MV-4-11 (cell line): ENCODE measurements at places on chromosomes 3 and 15.

- peak; percentile 28 for DNase-seq
Measured at GRCh38 chr3:10945683-10946287, 46.8 kb upstream of the SLC6A1 start.

DNA sequence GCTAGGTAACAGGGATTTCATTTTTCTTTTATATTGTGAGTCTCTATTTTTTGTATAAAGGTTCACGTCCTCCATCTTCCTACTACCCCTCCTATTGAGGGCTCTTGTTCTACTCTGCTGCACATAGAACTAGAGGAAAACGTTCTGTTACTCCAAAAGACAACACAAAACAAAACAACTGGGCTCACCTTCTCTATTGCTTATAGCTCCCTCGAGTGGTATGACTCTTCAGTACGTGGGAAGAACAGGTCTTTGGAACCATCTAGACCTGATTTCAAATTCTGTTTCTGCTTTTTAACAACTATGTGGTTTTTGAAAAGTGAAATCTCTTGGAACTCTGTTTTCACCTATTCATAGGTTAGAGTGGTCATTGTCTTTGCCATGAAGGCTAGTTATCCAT is 515.3 kb downstream of the SOX2 start:
- DNase-seq = no peak

- no peak for DNase-seq
Measured at GRCh38 chr3:84265768-84266167, 693.0 kb upstream of the CADM2 start.

GRCh38 chr3:165466856-165467255 is 270.7 kb upstream of the SLITRK3 start:
- DNase-seq = no peak

GRCh38 chr15:85154061-85154460 is 172.4 kb downstream of the PDE8A start:
- DNase-seq = no peak

DNA sequence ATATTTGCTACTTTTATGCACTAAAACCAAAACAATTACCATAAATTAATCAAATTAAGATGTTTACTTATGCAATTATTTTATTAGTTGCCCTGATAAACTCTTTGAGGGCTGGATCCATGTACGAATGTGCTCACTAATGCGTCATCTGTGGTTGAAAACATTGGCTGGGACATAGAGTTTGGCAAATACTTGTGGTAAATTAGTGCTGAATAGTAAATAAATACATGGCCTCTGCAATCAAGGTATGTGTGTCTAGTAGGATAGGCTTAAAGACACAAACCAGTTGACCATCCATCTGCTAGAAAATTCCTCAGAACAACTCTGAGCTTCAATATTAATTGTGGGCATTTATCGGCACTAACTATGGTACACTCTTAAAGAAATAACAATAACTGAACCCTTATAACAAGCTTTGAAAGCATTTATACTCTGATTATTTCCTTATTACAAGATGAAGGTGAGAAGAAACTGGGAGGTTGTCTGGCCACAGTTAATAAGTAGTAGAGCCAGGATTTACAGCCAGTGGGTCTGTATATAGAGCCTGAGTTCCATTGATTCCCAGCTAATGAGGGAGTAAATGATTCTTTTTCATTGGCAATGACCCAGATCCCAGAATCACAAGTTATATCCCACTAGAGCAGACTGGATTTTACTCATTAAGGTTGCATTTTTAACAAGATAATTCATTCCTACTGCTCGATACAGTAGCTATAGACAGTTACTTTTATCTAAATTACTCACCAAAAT is 169.5 kb upstream of the CNTN6 start:
- DNase-seq = no peak

DNA sequence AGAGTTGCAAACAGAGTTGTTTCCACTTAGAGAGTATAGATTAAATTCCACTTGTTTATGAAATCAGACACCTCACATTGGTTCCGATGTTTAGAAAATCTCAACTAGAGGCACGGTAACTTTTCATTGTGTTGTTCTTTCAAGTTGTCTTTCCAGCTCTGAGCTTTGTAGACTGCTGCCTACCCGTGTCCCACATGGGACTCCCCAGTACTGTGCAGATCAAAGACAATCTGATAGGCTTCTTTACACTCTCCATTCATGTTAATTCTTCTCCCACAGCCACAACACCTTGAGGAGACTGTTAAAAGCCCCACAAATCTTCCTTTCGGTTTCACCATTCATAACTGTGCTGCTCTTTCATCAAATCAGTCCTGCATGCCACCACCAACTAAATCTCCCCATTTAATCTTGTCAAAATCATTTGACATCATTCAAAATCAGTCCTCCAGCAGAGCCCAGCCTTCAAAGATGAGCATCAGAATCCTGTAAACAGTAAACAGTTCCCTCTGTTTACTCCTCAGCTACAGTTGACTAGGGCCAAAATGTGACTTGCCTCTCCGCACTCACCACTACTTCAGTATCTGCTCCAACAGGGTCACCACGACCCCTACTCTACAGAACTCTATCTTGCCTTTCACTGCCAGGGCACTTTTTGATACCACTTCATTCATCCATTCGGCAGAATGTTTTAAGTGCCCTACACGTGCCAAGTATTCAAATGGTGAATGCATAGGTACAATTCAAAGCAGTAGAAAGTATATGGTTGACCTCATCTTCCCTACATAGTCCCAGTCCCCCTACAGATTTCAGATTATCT is 8.3 kb downstream of the ANXA2 start:
- no peak for DNase-seq

DNA sequence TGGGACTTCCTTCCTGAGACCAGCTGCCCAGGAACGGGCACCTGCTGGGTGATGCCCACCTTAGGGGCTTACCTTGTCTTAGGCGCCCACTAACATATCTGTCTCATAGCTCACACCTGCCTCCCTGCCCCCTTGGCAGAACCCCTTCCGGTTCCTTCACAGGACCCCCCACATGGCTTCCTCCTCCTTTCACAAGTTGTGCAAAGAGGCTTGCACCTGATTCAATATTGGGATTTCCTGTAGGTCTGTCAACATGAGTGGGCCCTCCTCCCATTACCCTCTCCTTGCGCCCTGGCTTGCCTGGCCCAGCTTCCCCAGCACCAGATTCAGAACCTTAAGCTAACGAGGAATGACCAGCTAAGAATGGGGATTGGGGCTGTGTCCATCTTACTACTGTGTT is 633 bp downstream of the THPO start:
- no peak for DNase-seq

DNA sequence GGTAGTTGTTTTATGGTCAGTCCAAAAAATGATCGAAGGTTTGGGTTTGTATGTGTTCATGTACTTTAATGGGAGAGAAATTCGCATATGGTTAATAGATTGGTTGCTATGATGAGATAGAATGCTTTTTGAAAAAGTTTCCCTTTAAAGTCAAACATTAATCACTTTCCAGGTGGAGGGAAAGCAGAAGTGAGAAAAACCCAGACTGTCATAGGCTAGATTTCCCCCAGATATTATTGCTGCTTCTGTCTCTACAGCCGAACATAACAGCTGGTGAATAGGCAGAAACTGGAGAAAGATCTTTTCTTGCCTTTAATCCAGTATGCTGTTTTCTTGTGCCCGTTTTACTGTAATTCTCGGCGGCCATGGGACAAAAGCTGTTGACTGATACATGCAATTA is 287.6 kb downstream of the SOX2 start:
- DNase-seq = no peak

GRCh38 chr15:39414201-39414600 is 166.7 kb upstream of the THBS1 start:
- peak; percentile 14 for DNase-seq

- no peak for DNase-seq
Measured at GRCh38 chr3:44995142-44995770, 19.2 kb downstream of the EXOSC7 start.

- DNase-seq = no peak
Measured at GRCh38 chr3:166836836-166837235, 543.3 kb downstream of the ZBBX start.

DNA sequence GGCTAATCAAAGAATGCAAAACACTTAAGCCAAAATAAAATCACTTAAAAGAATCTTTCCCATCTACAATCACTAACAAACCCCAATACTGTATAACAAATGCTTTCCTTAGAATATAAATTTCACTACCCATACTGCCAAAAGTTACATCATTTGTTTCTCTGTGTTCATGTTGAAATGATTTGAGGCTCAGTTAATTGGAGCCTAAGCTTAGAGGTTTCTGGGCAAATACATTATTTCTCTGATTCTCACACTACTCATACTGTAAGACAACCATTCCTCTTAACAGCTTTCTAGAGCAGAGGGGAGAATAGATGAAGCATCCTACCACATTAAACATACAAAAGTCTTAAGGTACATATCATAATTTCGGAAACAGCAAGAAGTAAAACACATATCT is 2.1 kb downstream of the RIOX2 start:
- DNase-seq = peak; percentile 11

GRCh38 chr15:71274448-71274798 is 159.2 kb downstream of the THSD4 start:
- DNase-seq = no peak

- DNase-seq = peak; percentile 89
Measured at GRCh38 chr3:149783576-149783975, 8.8 kb downstream of the ANKUB1 start.

DNA sequence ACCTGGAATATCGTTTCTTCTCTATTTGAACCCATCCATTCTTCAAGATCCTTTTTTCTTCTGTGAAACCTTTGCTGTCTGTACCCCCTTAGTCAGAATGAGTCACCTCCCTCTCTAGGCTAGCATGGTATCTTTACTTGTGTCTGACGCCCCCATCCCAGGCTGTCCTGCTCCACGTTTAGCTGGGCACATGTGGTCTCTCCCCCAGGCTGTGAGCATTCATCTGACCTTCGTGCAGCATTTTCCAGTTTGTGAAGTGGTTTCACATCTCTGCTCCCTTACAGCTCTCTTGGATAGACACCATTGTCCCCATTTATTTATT is 14.3 kb upstream of the TLE3 start:
- DNase-seq = no peak

GRCh38 chr3:148866261-148866660 is 1.2 kb downstream of the CPA3 start:
- DNase-seq = no peak

- DNase-seq = no peak
Measured at GRCh38 chr3:161893972-161894371, 397.4 kb downstream of the OTOL1 start.

- DNase-seq = no peak
Measured at GRCh38 chr3:116238846-116239565, 206.3 kb downstream of the LSAMP start.

DNA sequence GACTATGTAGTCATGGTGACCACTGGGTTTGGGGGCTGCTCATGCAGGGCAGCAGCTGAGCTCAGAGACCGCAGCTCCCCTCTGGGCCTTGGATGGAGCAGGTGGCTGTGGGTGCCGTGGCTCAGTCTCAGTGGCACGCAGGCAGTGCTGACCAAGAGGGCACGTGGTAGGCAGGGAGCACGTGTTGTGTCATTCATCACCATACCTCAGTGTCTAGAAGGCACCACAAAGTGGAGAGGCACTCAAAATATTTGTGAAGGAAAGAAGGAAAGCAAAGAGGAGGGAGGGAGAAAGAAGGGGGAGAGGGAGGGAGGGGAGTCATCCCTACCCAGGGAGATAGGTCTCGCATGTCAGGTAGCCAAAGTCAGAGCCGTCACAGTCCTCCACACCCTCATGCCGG is 26.1 kb downstream of the EAF1 start:
- DNase-seq = no peak

- peak; percentile 16 for DNase-seq
Measured at GRCh38 chr15:33894193-33894592, 74.1 kb upstream of the CHRM5 start.

- no peak for DNase-seq
Measured at GRCh38 chr3:187705164-187705563, 2.8 kb upstream of the RTP2 start.

DNA sequence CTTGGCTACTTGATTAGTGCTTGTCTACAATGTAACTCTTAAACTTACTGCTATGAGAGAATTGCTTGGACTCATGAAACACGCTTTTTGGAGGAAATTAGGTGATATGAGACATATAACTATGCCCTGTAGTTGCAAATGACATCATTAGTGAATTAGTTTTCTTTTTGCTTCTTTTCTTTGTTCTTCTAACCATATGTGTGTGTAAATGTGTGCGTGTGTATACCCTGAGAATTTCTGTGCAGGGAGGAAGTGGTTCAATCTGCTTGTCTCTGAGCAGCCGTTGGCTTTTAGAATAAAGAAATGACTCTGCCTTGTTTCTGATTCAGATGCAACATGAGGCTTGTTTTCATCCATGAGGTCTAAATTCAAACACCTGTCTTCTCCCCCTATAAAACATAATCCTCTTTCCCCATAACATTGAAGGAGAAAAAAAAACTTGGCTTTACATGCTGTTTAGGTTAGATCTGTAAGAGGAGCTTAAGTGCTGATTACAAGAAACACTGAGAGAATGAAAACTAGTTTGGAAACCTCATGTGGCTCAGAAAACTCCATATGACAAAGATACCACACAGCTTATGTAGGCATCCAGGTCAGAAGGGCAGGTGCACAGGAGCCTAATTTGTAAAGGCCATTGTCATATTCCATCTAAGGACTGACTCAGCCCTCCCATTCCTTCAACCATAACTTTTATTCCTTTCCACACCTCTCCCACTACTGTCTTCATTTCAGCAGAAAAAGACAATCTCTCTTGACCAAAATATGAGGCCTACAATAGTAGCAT is 30.5 kb upstream of the BLM start:
- DNase-seq = peak; percentile 87

GRCh38 chr3:103690536-103690935 is 1255.7 kb downstream of the ZPLD1 start:
- no peak for DNase-seq

- DNase-seq = no peak
Measured at GRCh38 chr3:123861081-123861836, 22.9 kb downstream of the MYLK start.

DNA sequence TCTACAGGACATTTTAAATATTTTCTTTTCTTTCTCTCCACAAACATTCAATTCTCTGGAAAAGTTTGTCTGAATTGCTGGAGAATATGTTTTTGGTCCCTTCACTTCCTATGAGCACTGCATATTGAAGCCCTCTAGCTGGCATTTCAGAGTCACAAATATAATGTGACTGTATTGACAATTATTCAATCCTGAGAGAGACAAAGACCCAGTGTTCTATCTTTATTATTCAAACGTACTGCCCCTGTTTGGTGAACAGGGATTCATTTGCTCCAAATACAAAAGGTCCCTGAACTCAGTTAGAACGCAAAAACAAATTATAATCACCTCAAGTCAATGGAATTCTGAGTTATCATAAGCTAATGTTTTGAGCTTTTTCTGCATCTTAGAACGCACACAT is 173.1 kb upstream of the CDIN1 start:
- no peak for DNase-seq
